Activated CD4-positive, alpha-beta T cell treated with anti-CD3 and anti-CD28 coated beads, Interleukin-2, amount 50 U/mL, for 24 hours (primary cell): ENCODE measurements at places on chromosomes 12 and 14.

- DNase-seq: no peak
These were observed 16.5 kb upstream of the YY1 start for GRCh38 chr14:100222224-100223093.

- no peak for DNase-seq
These were observed 41.0 kb upstream of the RGS6 start for GRCh38 chr14:71891185-71891584.

- DNase-seq: no peak
These were observed 16.5 kb upstream of the NOXRED1 start for GRCh38 chr14:77439861-77440260.

GRCh38 chr12:107287436-107288413 is 194.4 kb upstream of the CRY1 start:
- DNase-seq: no peak

GRCh38 chr12:10965476-10965875 is 21.2 kb downstream of the TAS2R50 start:
- no peak for DNase-seq

GRCh38 chr12:58465418-58465817 is 454.9 kb downstream of the LRIG3 start:
- DNase-seq: no peak

DNA sequence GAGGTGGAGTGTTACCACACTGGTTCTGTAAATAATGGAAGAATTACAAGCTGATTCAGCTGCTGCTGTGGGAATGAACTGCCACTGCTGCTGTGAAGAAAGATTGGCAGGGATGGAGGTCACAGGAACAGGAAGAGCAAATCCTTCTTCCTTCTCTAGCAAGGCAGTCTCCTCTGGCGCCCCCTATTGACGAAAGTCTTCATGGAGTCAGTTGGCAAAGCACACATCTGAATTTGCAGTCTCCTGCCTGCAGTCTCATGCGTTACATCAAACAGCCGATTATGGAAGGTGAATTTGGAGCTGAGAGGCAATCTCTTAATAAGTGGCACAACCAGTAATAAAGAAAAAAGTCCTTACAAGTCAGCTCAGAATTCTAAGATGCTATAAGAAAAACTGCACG is 106.0 kb upstream of the TMTC1 start:
- no peak for DNase-seq

DNA sequence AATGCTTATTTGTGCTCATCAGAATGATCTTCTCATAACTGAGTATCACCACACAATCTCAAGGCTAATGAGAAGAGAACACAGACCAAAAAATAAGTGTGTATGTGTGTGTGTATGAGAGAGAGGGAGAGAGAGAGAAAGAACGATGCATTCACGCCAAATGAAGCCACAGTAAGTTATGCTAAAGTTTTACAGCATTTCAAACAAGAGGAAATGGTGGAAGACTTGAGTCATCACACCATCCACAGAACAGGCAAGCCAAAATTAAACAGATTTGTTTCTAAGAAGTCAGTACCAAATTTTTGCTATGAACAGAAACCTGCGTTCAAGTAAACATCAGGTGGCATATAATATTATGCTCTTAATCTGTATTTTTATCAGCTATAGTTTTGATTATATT is 141.2 kb downstream of the MED13L start:
- DNase-seq: peak; percentile 26

GRCh38 chr12:7695566-7696197 is at the start of gene GDF3:
TSS of gene GDF3 (minus strand) at chr12:7695775. CDS start at chr12:7695728, 47 bp downstream.
- no peak for DNase-seq

DNA sequence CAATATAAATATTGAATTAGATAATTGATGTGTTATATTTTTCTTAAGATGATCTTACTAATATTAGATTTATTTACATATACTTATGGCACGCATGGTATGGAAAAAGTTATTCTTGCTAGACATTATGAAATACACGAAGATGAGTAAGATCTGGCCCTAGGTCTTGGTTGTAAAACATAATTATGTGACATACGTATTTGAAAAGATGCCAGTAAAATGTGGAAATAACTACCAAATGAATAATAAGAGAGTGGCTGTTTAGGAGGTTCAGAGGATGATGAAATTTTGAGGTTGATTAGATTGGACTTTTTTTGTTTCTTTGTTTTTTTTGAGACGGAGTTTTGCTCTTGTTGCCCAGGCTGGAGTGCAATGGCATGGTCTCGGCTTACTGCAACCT is 41.3 kb downstream of the FANCM start:
- no peak for DNase-seq

DNA sequence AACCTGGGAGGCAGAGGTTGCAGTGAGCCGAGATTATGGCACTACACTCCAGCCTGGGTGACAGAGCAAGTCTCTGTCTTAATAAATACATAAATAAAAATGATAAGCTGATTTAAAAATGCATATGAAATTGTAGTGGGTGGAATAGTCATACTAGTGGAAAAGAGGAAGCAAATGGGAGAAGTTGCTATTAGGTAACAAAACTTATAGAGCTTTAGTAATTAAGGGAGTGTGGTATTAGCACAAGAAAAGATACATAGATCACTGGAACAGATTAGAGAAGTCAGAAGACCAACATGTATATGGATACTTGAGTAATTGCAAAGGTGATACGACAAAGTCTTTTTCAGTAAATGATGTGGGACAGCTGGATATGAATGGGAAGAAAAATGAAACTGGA is 26.5 kb downstream of the TECPR2 start:
- DNase-seq: no peak

DNA sequence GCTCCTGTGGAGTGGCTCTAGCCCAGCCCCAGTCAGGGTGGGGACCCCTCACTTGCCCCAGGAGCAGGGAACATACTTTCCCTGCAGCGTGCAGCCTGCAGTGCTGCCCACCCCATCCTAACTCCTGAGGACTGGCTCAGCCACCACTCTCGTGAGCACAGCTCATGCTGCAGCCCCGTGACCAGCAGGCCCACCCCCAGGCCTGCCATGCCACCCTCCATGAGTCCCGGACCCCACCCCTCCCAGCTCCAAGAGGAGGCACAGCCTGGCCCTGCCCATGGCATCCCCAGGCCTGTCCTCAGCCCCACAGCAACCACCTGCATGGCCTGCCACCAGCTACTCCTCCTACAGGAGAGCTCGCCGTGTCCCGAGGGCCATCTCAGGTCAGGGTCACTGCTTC is 3.9 kb upstream of the JAG2 start:
- DNase-seq: no peak

GRCh38 chr14:20553024-20553423 is 7.8 kb downstream of the RNASE9 start:
- no peak for DNase-seq

DNA sequence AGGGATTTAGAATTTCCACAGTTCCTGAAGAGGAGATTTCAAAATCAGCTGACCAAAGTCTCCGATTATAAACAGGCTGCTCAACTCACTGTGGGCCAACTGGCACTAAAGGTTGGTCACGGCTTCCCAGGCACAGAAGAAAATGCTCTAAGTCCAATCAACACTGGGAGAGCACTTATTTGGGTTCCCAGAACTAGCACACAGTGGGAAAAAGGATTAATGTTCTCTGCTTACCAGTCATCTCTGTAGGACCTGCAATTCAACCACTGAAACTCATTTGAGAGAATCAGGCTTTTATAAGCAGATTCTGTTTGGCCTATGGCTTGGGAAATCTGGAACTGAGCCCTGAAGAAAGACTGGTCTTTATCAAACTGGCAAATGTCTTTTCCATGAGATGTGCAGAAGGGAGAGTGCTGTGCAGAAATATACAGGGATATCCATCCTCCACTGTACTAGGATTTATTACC is 49.4 kb downstream of the ABCC9 start:
- no peak for DNase-seq

GRCh38 chr12:52867642-52868041 is 18.8 kb upstream of the KRT78 start:
- DNase-seq: no peak

- no peak for DNase-seq
These were observed 80.8 kb upstream of the REP15 start for GRCh38 chr12:27615331-27615891.

DNA sequence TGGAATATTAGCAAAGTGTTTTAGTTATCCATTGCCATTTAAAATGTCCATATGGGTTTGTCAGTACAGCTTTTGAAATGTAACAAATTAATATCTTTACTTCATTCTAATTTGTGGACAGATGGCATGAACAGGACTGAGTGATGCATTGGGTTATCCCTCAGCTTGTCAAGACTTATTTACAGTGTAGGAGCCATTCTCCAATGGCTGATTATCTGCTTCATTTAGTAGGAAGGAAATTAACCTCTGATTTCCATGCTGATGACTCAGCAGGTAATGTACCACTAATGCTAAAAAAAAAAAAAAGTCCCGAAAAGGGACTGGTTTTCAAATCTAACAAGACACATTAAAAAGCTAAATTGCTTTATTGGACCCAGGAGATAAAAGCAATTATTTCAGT is 1149.0 kb upstream of the USP15 start:
- no peak for DNase-seq

DNA sequence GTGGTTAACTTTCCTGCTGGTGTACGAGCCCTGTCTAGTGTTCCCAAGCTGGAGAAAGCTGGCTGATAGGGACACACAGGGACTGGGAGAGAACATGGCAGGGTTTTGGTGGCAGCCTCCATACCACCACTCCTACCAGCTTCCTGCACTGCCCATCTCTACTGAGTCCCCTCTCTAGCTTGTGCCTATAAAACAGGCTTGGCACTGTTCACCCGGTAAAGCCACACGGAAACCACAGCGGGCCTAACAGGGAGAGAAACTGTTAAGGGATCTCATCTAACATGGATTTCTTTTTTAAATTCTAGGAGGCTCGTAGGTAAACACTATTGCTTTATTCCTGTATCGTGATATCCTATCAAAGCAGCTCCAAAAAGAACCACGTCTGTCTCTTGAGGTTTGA is 204.7 kb downstream of the TTC7B start:
- no peak for DNase-seq

DNA sequence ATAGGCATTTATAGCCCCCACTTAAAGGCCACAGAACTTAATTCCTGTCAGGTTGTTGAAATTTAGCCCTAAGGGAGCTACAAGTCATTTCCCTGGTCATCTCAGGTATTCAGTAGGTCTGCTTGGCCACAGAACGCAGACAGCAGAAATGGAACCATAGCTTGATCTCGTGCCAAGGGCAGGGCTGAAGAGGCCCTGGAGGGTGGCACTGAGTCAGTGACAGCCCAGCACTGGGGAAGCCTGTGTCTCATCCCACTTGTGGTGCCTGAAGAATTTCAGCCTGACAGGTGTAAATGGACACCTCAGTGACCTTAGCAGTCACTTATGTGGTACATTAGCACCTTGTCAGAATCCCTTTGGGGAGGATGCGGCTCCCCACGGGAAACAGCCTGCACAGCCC is 6.6 kb downstream of the PRKAB1 start:
- no peak for DNase-seq

DNA sequence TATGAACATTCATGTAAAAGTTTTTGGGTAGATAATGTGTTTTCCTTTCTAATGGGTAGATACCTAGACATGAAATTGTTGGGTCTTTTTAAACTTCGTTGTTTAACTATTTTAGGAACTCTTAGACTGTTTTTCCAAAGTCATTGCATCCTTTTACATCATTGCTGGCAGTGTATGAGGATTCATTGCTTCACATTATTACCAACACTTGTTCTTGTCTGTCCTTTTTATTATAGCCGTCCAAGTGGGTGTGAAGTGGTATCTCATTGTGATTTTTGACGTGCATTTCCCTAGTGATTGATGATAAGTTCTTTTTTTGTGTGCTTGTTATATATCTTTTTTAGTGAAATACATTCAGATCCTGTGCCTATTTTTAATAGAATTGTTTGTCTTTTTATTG is 39.4 kb downstream of the USP15 start:
- no peak for DNase-seq

- DNase-seq: no peak
These were observed 119.4 kb downstream of the CAND1 start for GRCh38 chr12:67388331-67389138.

DNA sequence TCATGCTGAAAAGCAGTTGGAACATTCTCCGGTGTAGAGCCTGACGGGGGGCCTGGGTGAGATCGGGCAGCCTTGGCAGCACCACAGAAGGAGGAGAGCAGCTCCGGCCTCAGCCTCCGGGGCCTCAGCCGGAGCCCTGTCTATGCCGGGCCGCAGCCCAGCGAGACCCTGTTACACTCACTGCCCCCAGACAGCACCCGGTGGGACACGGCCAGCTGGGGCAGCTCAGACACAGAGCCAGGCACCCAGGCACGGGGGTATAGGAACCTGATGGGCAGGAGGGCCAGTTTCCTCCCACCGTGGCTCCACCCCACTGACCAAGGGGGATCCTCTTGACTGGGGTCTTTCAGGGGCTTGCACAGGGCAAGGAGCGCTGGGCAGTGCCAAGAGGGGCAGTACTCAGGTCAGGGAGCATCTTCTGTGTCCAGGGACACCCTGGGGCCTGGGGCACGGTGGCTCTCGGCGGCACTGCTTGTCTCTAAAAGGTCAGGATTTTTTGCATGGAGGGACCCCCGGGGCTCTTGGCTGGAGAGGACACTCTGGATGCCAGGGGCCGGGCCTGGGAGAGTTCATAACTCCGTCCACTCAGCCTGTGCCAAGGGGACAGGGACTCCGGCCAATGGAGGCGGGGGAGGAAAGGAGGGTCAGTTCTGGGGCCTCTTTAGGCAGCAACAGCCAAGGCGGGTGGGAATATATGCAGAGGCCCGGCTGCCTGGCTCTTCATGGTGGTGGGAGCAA is 9.4 kb downstream of the INF2 start:
- DNase-seq: no peak

DNA sequence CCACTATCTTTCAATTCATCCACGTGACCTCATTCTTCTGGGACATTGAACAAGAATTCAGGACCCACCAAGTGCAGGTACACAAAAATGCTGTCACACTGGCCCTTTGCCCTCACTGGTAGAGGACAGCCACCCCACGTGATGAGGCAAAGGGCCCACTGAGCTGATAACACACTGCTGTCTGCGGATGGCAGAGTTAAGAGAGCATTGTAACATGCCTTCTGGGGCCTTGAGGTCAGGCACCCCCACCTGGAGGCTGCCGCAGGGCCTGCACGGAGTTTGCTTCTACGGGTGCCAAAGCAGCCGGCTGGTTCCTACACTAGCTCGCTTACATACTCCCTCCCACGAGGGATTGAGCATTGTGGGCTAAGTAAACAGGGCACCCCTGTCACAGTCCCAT is 101.0 kb downstream of the LRIG3 start:
- DNase-seq: no peak

- DNase-seq: no peak
These were observed 8.3 kb upstream of the SLC38A2 start for GRCh38 chr12:46380881-46381280.

DNA sequence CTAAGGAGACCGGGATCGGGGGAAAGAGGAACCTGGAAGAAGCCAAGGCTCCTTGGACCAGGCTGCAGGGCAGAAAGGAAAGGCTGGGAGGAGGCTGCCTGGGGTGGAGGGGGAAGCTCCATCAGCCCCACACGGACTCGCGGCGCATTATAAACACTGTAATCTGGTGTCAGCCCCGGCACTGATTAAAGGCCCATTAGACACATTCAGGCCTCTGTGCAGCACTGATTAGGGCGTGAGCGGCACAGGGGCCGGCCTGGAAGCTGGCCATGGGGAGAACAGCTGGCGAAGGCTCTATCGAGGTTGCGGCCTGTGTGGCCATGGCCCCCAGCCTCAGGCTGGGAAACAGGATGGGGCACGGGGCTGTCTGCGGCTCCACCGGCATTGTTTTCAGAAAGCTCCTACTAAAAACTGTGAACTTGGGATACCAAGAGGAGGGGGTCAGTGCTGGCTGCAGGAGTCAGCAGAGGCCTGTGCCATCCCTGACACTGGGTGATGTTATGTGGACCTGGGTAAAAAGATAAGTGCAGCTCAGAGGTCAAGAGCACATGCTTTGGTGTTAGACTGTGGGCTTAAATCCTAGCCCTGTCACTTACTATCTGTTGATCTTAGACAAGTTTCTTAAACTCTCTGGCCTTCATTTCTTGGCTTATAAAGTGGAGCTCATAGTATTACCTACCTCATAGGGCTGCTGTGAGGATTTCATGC is 10.6 kb downstream of the ACVRL1 start:
- no peak for DNase-seq
